Cortex of kidney (tissue), 1 donor: ENCODE measurements at places on chromosomes 2 and 18.

GRCh38 chr2:109432421-109432820 lies 181.3 kb downstream of the SEPTIN10 start:
- DNase-seq = no peak

DNA sequence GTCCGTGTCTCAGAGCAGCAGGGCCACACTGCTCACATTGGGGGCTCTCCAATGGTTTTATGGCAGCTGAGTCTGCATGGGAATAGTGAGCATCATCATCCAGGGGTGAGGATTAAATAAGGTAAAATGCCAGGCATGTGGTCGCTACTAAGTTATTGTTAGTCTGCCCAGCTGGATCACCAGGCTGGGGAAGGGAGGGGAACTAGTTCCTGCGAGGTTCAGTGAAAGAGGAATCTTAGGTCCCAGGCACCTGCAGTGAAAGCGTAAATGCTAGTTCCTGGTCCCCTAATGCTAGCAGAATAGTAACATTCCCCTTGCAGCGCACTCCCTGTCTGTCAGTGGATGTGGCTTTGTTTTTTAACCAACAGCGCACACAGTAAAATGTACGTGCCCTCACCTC lies 60.1 kb downstream of the ARHGEF4 start:
- no peak for DNase-seq

DNA sequence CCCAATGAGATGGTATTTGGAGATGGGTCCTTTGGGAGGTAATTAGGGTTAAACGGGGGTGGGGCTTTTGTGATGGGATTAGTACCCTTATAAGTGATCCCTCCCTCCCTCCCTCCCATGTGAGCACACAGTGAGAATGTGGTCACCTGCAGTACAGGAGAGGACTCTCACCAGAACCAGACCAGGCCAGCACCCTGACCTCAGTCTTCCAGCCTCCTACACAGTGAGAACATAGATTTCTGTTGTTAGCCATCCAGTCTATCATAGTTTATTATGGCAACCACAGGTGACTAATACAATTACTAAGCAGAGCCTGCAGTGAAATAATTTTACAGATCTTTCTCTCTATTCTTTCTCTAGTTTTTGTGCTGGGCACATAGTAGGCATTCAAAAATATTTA lies 137.7 kb upstream of the PKDCC start:
- no peak for DNase-seq

GRCh38 chr2:224518806-224519580 lies 66.2 kb downstream of the CUL3 start:
- DNase-seq = no peak

GRCh38 chr18:44054514-44054913 lies 626.2 kb upstream of the SETBP1 start:
- DNase-seq = no peak

DNA sequence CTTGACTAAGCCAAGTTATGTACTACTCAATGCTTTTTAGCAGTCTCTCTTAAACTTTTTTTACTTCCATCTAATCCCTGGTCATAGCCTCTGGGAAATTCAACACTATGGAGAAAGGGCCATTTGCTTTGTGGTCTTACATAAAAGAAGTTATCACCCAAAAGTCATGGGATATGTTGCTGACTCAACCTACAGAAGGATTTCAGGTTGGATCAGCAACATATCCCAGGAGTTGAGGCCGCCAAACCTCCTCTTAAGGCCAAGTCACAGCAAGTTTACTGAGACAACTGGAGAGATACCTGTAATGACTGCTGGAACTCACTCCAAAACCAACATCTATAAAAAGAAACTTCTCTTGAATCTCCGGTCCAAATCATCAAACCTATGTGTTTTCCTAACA lies 141.1 kb downstream of the IRS1 start:
- no peak for DNase-seq

- no peak for DNase-seq
Observed at GRCh38 chr2:191676790-191677645, 918 bp upstream of the NABP1 start.

- no peak for DNase-seq
Observed at GRCh38 chr2:182208421-182208820, 218.4 kb downstream of the PDE1A start.

GRCh38 chr2:106812383-106812782 lies 73.6 kb downstream of the ST6GAL2 start:
- DNase-seq = no peak
